Lower lobe of right lung (tissue), 2 donors: ENCODE measurements at places on chromosomes 1 and 21.

DNA sequence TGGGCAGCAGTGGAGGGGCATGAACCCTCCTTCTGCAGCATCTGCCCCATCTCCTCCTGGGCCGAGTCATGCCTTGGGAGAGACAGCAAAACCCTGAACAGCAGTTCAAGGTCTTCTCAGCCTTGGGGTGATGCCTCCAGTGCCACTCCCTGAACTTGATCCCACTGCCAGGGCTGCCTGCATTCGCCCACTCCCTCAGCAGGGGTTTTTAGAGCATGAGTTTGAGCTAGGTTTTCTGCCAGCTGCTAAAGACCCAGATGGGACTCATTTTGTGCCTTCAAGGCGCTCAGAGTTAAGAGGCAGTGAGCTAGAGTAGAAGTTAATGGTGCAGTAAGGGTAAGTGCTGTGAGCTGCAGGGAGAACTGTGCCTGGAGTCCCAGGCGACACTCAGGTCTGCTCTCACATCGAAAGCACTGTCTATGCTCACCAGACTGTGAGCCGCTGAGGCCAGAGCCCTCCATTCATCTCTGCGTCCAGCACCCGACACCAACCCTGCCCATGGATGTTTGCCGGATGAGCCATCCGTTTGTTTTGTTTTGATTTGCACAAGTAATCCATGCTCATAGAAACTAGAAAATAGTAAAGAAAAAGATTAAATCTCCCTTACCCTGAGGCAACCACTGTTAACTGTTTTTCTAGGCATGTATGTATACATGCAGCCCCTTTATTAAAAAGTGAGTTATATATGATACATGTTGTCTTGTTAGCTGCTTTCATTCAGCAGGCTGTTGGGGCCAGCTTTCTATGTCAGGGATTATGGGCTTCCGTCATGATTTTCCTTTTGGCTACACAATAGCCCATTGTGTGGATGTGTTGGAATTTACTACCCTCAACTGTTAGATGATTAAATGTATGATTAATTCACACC is 67.8 kb downstream of the VPS26C start:
- no peak for DNase-seq

DNA sequence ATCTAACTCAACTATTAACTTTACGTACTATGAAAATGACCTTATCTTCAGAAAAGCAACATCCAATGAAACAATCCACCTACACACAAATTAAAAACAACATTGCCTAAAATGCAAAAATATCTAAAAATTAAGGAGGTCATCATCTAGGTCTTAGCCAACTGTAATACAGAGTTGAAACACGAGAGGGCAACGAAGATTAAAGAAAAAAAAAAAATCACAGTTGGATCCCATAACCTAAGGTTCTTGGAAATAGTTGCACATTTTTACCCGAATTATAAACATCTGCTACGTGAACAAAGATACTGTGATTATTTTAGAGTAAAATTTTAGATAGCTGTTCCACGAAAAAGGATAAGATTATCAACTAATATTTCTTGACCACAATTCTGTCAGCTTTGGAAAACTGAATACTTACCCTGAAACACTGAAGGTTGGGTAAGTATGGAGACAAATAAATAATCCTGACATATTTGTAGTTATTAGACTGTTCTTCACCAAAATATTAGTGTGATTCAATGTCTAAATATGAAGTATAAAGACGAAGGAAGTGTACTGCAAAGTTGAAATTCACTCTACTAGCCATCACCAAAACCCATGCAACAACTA is 88.0 kb upstream of the AK4 start:
- DNase-seq = no peak

DNA sequence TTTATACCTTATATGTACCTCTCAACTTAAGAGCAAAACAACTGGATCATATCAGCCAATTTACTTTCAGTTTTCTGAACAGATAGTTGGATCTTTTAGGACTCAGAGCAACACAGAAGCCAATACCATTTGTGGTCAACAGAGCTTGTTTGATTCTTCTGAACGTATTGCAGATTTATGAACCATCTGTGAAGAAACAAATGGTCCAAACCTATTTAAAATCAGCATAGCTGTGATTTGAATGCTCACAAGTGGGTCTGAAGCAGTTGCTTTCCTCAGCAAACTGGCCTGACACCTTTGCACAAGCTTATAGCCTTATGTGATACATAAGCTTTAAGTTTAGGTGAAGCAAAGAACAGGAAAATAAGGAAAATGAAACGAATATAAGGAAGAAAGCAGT is 147.6 kb downstream of the LRRIQ3 start:
- DNase-seq = no peak

DNA sequence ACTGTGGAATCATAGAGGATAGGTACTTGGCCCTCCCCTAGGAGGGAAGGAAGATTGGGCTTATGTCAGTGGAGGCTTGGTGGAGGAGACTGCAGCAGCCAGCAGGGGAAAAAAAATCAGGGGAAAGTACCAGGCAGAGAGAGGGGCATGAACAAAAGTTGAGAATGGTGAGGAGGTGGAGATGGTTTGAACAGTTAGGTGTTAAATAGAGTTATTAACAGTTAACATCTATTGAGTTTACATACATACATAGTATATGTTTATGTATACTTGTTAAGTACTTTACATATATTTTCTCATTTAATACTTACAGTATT is 136.5 kb upstream of the HNRNPU start:
- no peak for DNase-seq

DNA sequence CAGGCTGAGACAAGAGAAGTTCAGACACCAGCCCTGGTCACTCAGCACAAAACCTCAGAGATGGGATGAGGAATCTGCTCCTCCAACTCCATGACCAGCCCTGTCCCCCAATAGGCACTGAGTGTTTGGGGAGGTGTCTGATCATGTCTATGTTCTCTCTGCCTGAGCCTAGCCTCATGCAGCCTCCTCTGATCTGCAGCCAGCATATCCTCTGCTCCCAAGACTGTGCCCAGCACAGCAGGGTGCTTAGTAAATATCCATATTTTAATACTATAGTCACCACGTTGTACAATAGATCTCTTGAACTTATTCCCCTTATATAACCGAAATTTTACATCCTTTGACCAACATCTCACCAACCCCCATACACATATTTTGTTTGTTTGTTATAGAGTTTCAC is 202.9 kb downstream of the MATN1 start:
- no peak for DNase-seq
